ENCODE measurements at places on chromosomes 2 and 18.

DNA sequence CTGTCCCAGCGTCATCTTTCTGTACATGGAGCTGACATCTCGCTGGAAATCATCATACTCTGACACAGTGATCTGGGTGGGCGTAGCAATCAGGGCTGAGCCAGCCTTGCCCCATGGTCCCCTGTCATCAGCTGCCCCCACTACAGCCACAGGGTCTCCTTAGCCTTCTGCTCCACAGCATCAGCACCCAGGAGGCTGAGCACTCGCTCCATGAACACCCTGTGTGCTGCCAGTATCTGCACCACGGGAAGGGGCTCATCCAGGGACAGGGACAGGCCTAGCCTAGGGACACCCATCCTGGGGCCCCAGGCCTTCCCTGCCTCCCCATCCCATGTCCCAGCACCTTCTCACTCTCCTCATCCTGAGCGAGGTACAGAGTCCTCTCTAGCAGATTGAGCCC lies 11.4 kb downstream of the ALPG start:
- no peak for DNase-seq

- no peak for DNase-seq
Measured at GRCh38 chr18:67726882-67727281, 210.4 kb upstream of the DSEL start.

DNA sequence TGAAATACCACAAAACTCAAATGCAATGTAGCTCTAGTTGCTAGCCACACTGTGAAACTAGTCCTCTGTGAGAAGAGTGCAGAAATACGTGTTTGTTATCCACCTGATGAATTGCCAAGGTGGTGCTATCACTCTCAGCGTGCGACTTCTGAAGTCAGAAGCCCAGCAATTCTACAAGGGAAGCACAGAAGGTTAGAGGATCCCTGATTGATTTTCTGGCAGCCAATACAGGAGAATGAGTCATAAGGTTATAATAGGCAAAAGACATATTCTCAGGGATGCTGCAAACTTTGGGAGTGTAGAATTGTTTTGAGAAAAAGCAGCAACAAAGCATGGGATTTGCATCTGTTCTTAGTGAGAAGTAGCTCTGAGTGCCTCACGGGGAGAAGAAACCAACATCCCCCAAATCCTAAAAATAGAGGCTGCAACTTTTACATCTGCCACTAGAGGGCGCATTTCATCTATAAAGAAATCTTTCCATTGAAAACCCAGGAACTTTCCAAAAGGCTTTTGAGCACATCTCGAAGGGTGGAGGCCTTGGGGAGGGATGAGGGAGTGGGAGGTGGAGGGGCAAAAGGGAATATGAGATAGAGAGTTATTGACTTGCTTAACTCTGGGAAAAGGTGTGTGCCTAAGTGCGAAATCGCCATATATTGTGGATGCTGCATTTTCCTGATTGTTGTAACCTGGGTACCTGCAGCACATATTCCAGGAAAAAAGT lies 78.0 kb downstream of the TMEM182 start:
- DNase-seq = no peak

- no peak for DNase-seq
Measured at GRCh38 chr18:51150113-51150700, 47.3 kb downstream of the MEX3C start.

- DNase-seq = no peak
Measured at GRCh38 chr18:6751222-6751621, 21.7 kb downstream of the ARHGAP28 start.

Data from effector memory CD4-positive, alpha-beta T cell (primary cell).